ENCODE measurements at places on chromosomes 11 and 22. TPM values are rescaled to one million over a fixed set of nuclear protein-coding genes. Genes with fewer than 3 reads are reported as not detected.

Gene PGM2L1
- 5.8 TPM for total RNA-seq

- no peak for DNase-seq
Measured at GRCh38 chr11:105754716-105755115, 144.8 kb downstream of the GRIA4 start.

DNA sequence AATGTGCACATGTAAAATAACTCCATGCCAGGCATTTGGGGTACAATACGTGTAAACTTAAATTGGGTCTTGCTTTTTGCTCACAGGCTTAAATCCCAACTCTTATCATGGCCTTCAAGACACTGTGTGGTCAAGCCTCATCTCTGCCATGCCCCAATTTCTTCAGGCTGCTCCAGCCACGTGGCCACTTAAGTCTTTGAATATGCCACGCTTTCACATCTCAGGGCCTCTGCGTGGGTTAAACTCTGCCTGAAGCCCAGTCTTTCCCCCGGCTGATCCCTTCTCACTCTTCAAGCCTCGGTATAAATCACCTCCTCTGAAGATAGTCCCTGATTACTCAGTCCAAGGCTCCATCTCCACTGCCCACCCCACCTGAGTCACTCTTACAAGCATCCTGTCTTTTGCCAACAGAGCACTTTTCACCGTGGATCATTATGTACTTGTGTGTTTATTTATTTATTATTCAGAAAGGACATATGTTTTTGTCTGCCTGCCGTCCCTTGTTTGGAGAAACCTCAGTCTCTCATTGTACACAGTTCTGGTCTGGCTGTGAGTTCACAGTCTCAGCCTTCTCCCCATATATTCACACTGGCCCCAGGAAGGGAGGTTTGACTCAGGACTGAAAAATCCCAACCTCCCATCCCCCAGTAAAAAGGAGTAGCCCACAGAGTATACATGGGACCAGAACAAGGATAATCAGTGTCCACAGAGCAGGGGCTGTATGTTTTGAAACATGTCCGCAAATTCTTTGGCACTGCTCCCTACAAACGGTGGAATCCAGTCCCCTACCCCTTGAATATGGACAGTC, 344.7 kb downstream of the MN1 start:
- DNase-seq = no peak

Gene INS
- not detected for total RNA-seq

DNA sequence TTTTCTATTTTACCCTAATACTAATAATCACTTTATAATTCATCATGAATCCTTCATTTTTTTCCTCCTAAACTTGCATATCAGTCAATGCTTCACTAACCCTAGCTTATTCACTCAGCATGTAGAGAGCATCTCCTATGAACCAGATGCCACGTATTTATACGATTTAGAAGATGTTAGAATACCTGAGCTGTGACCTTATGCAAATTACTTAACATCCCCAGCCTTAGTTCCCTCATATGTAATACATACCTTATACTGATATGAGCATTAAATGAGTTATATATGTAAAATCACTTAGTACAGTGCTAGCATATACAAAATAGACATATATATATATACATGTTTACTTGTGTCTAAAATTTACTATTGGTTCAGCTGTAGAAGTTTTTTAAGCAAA, 9.0 kb downstream of the FAM76B start:
- DNase-seq = no peak

GRCh38 chr11:9629064-9629463, 34.8 kb upstream of the SWAP70 start:
- DNase-seq = no peak

- no peak for DNase-seq
Measured at GRCh38 chr11:3929649-3930048, 74.2 kb downstream of the STIM1 start.

DNA sequence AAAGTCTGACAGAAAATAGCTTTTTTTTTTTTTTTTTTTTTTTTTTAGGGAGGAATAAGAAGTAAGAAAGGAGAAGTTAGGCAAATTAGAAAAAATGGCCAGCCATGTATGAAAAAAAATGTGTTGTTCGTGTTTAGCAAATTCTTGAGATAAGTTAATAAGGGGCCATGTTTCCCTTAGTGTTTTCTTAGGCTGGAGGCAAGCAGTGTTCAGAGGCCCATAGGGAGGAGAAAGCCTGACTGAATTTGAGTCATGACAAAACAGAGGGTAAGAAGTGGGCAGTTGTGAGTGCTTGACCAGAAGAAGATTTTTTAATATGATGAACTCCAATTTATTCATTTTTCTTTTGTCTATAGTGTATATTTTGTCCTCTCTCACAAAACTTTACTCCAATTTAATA, 766.4 kb downstream of the FAM181B start:
- no peak for DNase-seq

DNA sequence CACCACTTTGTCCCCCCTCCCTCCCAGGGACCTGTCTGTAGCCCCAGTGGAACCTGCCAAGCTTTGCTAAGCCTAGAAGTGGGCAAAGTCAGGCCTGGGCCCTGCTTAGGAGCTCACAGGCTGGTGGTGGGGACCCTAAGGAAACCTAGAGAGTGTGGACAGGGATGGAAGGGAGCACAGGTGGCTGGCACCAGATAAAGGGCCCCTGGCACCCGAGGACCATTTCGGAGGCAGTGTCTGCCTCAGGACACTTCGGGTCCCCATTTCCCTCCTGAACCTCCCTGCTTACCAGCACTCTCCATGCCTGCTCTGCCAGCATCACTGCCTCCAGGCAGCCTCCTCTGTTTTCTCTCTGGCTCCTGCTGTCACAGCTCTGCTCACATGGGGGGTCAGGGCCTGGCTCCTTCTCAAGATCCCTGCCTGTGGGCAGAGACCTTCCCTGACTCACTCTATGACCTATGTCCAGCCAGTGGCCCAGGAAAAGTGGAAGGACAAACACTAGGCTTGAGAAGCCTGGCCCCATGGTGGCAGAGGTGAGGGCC, 13.6 kb upstream of the OMP start:
- DNase-seq = no peak

Gene CRYBB3
- total RNA-seq = not detected

- DNase-seq = no peak
Measured at GRCh38 chr11:47308050-47308823, 38.3 kb downstream of the MADD start.

DNA sequence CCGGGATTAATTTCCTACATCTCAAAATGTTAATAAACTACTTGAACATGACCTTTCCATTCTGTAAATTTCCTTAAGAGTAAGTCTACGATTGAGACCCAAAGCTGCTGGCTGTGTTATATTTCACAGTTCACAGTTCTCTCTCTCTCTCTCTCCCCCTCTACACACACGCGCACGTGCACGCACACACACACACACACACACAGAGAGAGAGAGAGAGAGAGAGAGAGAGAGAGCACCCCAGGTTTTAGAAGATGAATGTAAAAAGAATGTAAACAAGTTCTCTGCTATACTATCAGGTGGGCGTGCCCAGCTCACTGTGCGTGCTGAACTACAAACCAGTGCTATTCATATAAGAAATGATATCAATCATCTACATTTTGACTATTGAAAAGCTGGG, 3.3 kb downstream of the BDNF start:
- no peak for DNase-seq

DNA sequence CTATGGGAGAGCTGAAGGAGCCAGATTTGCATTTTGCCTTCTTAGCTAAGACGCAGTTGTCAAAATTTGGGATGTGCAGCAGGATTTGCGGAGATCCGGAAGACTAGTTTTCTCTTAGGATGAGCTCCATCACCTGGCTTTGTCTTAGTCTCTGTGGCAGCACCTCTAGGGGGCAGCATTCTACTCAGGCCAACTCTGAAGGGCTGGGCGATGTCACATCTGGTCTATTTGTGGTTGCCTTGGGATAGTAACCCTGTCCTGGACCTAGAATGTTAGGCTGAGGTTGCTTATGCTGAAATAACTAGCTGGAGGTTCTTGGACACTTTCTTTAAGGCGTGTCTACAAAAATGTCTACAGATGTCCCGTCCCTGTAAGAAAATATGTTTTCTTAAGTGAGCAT, 116.2 kb downstream of the FAT3 start:
- DNase-seq = no peak

GRCh38 chr11:115990004-115990447, 485.8 kb upstream of the CADM1 start:
- no peak for DNase-seq

Gene FERMT3
- total RNA-seq = 23.2 TPM

Measured in Peyer's patch (tissue), 4 donors.